Activated T-cell treated with anti-CD3 and anti-CD28 coated beads, Interleukin-2, amount 50 U/mL, for 48 hours (primary cell): ENCODE measurements at places on chromosomes 7 and 10.

DNA sequence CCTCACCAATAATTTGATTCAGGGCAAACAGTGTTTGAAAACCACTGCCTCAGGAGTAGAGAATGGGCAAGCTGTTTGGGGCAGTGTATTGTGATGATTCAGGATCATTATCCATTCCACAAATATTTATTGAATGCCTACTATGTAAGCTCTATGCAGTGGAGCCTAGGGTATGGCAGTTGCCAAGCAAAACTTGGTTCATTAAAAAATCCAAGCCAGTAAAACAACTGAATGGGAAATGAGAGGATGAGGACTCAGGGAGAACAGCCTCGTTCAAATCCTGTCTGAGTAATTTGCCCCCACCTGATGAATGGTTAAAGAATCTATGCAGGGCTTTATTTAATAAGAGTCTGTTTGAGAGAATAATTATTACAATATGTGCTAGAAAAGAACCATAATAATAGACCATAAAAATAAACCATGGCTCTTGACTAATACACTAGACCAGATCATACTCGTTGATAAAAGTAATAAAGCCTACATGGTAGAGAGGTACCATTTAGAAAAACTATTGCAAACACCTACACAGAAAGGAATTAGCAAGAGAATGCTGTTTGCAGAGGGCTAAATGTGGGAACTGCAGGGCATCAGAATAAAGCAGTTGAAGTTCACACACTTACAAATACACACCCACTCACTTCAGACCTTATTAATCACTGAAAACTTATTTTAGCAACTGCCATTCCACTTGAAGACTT lies 71.7 kb downstream of the CREB5 start:
- DNase-seq = no peak

GRCh38 chr10:132939957-132940790 lies 2.2 kb downstream of the CFAP46 start:
- DNase-seq = peak; percentile 71

- peak; percentile 13 for DNase-seq
Observed at GRCh38 chr10:71398976-71399375, 2.3 kb downstream of the CDH23 start.

DNA sequence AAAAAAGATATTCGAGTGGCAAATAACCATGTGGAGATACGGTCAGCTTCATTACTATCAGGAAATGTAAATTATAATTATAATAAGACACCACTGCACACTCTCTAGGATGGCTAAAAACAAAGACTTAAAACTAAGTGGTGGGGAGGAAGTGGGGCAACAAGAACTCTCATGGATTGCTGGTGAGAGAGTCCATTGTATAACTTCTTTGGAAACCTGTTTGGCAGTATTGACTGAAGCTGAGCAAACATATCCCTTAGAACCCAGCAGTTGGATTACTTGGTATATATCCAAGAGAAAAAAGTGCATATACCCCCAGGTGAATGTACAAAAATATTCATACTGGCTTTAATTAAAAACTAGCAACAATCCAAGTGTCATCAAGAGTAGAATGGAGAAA lies 133.7 kb upstream of the CTBP2 start:
- no peak for DNase-seq

- DNase-seq = no peak
Observed at GRCh38 chr7:156680281-156680680, 39.7 kb downstream of the RNF32 start.

- DNase-seq = no peak
Observed at GRCh38 chr7:91780521-91780920, 100.0 kb downstream of the MTERF1 start.

DNA sequence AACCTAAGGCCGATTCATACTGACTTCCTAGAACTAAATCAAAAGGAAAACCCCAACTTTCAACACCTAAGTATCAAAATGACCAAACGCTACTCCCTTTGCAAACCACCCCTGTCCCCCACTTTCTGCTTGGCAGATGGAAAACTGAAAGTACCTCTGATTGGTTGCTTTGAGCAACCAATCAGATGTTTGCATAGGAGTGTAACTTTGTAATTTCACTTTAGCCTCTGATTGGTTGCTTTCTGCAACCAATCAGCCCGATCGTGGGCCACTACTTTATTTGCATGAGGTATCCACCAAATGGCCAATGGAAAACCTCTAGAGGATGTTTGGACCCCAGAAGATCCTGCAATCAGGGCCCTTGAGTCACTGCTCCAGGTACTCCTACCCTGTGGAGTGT lies 12.3 kb upstream of the SNX10 start:
- peak; percentile 37 for DNase-seq

GRCh38 chr7:22256541-22257096 lies 100.3 kb downstream of the RAPGEF5 start:
- DNase-seq = no peak

DNA sequence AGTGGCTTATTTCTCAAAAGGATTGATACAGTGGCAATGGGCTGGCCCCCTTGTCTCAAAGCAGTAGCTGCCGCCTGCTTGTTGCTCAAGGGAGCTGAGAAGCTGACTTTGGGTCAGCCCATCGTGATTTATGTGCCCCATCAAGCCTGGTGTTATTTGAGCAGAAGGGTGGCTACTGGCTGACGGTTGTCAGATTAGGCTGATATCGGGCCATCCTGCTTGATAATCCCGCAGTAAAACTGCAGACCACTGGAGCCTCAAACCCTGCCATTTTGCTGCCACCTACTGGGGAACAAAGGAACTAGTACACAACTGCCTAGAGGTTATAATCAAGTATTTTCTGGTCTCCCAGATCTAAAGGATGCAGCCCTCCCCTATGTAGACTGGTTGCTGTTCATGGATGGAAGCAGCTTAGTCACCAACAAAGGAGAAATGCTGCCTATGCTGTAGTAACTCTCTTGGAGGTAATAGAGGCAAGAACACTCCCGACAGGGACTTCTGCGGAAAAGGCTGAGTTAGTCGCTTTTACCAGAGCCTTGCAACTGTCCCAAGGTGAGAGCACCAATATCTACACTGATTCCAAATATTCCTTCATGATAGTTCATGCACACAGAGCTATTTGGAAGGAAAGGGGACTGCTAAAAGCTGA lies 65.9 kb upstream of the ZNF92 start:
- peak; percentile 55 for DNase-seq

- DNase-seq = peak; percentile 73
Observed at GRCh38 chr10:46106410-46107255, 60.6 kb upstream of the MSMB start.

- DNase-seq = no peak
Observed at GRCh38 chr10:98848361-98848760, 387.3 kb downstream of the HPSE2 start.

GRCh38 chr7:98210513-98211220 lies 572 bp upstream of the BHLHA15 start:
- DNase-seq = no peak

DNA sequence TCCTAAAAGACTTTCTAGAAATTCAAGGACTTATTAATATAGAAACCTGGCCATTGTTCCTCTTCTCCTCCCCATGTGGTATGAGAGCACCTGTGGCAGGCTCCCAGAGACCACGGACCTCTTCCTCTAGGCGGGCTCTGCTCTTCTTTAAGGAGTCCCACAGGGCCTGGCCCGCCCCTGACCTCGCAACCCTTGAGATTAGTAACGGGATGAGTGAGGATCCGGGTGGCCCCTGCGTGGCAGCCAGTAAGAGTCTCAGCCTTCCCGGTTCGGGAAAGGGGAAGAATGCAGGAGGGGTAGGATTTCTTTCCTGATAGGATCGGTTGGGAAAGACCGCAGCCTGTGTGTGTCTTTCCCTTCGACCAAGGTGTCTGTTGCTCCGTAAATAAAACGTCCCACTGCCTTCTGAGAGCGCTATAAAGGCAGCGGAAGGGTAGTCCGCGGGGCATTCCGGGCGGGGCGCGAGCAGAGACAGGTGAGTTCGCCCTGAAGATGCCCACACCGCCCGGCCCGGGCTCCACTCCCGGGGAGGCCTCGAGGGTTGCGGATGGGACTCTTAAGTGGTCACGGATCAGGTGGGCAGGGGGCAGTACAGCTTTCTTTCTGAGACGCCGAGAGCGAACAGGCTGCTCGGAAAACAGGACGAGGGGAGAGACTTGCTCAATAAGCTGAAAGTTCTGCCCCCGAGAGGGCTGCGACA lies at the start of gene SLC26A4:
SLC26A4 (plus strand) TSS at position 448 of the 700 bp plus-strand sequence. CDS start 814 bp downstream, outside the sequence.
- DNase-seq = peak; percentile 70

- no peak for DNase-seq
Observed at GRCh38 chr10:92222603-92223262, 68.1 kb downstream of the CPEB3 start.

DNA sequence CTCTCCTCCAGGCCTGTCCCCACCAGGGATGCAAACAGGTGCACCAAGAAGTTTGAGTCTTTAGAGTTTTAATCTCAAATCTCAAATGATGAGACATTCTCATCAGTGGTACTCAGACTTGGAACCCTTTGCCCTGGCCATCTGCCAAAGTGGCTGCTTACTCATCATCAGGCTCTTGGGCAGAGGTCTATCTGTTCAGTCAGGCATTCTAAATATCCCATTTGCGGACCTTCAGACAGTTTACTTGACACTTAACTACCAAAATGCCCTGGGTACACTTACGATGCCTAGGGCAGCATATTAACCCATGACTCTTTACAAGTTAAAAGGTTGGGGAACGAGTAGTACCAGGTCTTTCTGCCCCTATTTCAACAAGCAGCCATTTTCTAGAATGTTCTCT lies 61.2 kb upstream of the YAE1 start:
- no peak for DNase-seq

- no peak for DNase-seq
Observed at GRCh38 chr7:76296743-76297740, 5.4 kb upstream of the HSPB1 start.

DNA sequence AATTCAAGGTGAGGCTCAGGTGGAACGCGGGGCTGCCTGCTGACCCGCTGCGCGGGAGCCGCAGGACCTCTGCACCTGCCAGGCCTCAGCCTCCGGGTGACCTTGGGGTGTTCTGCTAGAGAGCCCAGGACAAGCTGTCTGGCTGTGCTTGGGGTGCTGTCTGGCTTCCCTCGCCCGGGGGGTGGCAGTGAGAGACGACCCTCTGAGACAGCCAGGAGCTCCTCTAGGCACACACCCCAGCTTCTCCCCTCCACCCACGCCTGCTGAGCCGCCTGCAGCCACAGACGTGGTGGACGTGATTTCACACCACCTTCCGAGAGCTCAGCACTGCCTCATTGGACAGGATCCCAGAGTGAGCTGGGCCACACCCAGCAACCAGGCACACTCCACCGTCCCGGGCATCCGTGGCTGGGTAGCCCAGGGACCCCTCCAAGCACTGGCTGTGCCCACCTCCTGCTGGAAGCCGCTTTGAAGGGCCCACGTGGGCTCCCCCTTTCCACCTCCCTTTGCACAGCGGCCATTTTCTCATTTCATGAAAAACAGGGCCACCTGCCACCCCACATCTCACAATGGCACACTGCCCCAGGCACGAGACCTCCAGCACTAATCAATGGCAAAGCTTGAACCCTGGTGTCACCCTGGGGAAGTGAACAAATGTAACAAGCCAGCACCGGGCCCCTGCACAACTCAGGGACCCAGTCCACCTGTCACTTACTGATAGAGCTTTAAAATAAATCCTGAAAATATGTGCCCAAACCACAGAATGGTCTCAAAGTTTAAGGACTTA lies 35.0 kb downstream of the ZFAND2A start:
- no peak for DNase-seq

GRCh38 chr10:34838366-34838900 lies 23.3 kb upstream of the PARD3 start:
- no peak for DNase-seq

- no peak for DNase-seq
Observed at GRCh38 chr10:88707429-88708155, 1.5 kb downstream of the LIPK start.

DNA sequence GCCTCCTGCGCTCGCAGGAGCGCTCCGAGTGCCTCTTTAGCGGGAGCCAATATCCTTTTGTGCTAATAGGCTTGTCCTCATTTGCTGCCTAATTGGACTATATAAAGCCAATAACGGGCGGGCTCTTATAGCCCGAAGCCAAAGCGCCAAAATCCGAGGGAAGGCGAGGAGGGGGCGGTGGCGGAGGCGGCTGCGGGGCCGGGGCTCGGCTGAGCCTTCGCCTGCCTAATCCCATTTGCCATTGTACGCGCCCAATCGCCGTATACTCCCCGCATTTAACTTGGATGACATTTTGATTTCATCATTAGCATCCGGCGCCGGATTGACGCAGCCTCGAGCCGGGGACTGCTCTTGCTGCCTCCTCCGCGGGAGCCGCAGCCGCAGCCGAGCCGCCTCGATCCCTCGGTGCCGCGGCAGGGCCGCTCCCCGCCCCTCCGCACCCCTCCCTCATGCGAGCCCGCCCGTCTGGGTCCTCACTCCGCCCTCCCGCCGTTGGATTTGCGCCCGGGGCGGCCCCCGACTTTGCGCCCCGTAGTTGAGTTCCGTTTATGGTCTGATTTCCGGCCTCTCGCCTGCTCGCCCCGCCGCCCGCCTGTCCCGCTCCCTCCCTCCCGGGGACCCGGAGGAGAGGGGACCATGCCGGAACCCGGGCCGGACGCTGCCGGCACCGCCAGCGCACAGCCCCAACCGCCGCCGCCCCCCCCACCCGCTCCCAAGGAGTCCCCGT lies at the start of gene HMX3:
HMX3 (plus strand) TSS at position 556 of the 727 bp plus-strand sequence; CDS start at position 637, 81 bp downstream.
- DNase-seq = peak; percentile 71

- no peak for DNase-seq
Observed at GRCh38 chr7:100156331-100157068, 2.0 kb downstream of the TRAPPC14 start.

DNA sequence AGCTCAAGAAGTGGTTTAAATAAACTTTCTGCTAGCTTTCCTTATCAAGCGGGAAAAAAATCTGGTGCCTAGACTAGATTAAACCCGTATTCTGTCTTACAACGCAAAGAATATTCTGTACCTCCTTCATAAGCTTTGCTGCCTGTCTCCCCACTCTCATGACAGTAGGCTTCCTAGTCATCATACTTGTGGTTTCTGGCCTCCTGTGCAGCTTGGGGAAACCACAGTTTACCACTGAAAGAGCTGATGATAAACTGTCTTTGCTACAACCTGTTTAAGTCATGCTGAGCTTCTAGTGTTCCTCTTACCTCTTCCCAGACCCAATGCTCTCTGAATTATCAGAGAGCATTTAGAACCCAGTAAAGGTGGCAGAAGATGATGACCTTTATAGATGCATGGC lies 55.0 kb downstream of the PODXL start:
- no peak for DNase-seq

DNA sequence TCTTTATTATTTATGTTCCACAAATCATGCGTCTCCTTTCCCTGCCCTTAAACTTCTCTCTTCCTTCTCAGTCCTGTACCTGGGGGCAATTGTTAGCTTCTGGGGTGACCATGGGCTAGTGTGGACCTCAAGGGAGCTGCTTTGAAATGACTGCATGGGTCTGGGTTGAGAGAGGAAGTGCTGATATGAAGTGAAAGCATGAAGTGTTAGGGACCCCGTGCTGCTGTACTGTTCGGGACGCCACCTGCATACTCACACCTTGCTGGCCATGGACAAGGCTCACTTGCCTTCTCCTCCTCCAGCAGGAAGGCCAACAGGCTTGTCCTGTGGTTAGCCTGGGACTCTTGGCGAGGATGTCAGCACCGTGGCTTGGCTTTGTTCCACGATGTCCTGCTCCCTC lies 56.7 kb downstream of the MTPN start:
- DNase-seq = no peak

- peak; percentile 1 for DNase-seq
Observed at GRCh38 chr10:48231699-48232315, 42.7 kb downstream of the FRMPD2 start.

- no peak for DNase-seq
Observed at GRCh38 chr10:13272164-13272571, 27.7 kb downstream of the PHYH start.

GRCh38 chr10:22150842-22151241 lies 67.0 kb downstream of the EBLN1 start:
- DNase-seq = no peak

GRCh38 chr10:124225029-124225466 lies 131.7 kb upstream of the CHST15 start:
- no peak for DNase-seq

- DNase-seq = no peak
Observed at GRCh38 chr7:151509670-151510333, 9.9 kb downstream of the RHEB start.
